ENCODE measurements at places on chromosomes 11 and 22. TPM values are rescaled to one million over a fixed set of nuclear protein-coding genes. Genes with fewer than 3 reads are reported as not detected.

Gene OR8D4
- not detected for total RNA-seq

Gene PRR14L
- 5.4 TPM for total RNA-seq

Gene MYOD1
- not detected for total RNA-seq

Gene RAG1
- total RNA-seq: 0.37 TPM

Gene OR4C45
- total RNA-seq: not detected

Gene RTN4RL2
- total RNA-seq: 94.8 TPM

Gene OR8G5
- not detected for total RNA-seq

Gene MYO18B
- 0.07 TPM for total RNA-seq

Gene TTLL8
- total RNA-seq: not detected

Gene MICALL1
- 20.4 TPM for total RNA-seq

Gene SLC15A3
- not detected for total RNA-seq
